ENCODE measurements at places on chromosomes 4 and X.

GRCh38 chrX:145865082-145865481 is 47.5 kb downstream of the SLITRK2 start:
- DNase-seq: no peak

DNA sequence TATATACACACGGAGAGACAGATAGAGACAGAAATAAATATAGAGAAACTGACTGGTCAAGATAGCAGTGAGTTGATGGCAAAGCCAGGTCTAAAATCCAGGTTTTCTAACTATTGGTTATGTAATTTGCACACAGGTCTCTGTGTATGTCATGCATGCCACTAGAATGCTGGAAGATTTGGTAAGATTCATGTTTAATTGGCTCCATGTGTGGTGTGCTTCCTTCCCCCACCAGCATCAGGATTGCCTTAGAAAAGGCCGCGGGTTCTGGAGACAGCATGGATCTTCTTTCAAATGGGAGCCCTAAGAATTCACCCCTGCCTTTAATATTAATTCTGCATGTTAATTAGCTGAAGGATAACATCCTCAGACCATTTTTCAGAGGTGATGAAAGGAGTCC is 31.3 kb downstream of the HAND2 start:
- DNase-seq: no peak

DNA sequence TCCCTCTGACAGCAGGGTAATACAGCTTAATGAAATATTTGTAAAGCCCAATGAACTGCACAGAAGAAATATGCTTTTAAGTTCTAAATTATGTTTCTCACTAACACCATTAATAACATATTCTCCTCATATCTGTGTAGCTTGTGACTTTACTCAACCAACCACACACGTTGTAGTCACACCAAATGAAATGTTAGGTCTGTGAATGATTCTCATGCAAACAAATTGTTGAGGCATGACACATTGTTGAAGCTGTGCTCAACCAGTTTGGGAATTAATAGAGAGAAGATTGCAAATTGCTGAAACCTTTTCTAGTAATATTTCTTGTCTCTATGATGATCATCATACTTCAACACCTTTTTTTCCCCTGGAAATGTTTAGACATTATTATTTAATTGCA is 645.9 kb downstream of the PCDH7 start:
- peak; percentile 39 for DNase-seq

DNA sequence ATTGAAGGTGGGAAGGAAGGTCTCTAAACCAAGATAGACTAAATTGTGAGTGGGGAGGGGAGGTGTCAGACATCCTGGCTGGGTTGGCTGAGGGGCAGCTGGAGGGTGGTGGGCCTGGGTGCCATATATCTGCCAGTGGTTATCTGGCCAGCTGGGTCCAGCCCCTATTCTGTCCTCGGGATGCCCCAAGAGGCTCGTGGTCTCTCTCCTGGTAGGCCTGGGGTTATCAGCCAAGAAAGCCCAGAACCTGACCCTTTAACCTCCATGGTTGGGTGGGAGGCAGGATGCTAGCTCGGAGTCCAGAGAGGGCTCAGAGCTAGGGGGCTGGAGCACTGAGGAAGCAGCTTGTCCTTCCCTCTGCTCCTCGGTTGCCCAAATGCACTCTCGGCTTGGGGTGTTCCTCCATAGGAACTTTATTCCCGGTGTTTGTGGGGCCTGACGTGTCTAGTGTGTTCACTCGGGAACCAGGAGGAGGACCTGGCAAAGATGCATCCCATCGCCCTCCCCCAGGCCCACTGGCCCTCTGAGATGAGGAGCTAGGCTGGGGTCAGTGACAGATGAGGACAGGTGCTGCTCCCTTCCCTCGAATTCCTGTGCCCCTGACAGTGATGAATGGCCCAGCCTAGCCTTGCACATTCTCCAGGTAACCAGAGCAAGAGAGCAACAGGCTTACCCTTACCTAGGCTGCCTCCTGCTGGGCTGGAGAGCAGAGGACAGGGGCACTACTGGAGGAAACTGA is 5.2 kb upstream of the EFNB1 start:
- no peak for DNase-seq

DNA sequence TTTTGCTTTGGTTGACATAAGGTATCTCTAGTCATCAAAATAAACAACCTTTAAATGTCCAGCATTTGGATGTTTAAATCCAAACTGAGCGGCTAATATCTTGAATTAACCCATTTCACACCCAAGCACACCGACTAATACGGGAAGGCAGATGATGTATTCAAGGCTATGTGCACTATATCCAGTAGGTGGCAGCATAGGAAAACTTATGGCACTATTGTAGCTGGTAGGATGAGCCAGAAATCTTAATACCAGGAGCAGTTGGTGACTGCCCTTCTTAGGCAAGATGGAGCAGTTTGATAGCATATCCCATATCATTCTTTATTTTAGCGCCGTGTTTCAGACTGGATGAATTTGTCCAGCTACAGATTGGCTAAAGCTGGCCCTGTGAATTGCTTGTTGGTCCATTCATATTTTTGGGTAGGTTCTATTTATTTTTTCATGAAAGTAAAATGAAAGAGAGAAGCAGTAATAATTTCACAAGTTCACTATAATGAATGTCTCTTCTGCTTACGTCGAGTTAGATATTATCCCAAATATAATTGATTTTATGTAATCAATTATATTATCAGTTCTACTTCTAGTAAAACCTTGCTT is 24.4 kb downstream of the UCHL1 start:
- DNase-seq: peak; percentile 50
